Anterior cingulate cortex (tissue), 58 donors: ENCODE measurements at places on chromosomes 6 and 20.

DNA sequence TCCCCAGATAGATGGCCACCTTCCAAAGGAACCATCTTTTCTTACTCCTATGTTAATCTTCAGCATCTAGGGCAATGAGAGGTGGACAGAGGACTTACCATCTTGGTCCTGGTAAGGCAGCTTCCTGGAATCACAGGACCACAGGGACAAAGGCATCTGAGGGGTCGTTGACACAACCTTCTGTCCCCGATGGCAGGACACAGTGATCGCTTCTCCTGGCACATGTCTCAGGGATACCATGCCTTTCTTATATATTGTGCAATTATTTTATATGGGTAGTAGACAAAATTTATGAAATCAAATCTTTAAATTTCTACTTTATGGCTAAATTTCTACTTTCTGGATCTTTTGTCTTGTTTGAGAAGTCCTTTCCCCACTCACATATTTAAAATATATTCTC is 20.1 kb downstream of the SERPINB1 start:
- DNase-seq, result no peak

- peak; percentile 77 for DNase-seq
Observed at GRCh38 chr6:89985751-89986493, 91.7 kb downstream of the GJA10 start.

GRCh38 chr20:22775256-22775655 is 190.9 kb upstream of the FOXA2 start:
- no peak for DNase-seq

GRCh38 chr20:8851446-8851845 is 217.4 kb upstream of the PLCB4 start:
- DNase-seq, result no peak

- DNase-seq, result no peak
Observed at GRCh38 chr6:139044250-139044649, 15.7 kb downstream of the ABRACL start.

DNA sequence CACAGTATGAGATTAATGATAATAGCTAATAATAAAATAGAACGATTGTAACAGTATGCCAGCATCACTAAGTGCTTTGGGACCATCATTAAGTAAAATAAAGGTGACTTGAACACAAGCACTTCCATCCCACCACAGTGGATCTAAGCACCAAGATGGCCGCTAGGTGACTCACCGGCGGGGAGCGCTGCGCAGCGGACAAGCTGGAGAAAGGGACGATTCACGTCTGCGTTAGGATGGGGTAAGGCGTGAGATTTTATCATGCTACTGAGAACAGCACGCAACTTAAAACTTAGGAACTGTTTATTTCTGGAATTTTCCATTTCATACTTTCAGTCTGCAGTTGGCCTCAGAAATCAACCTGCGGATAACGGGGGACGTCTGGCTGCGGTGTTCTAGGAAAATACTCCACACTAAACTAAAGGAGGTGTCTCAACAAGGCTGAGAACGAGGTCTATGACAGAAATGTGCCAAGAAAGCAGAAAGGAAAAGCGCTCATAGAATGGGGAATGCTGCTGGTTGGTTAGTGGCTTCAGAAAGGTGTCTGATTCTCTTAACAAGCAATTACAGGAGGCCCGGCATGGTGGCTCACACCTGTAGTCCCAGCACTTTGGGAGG is 114.5 kb downstream of the GMPR start:
- DNase-seq, result no peak

- no peak for DNase-seq
Observed at GRCh38 chr6:79184641-79185040, 49.8 kb downstream of the HMGN3 start.

GRCh38 chr6:148521586-148521985 is 178.9 kb downstream of the SASH1 start:
- no peak for DNase-seq

DNA sequence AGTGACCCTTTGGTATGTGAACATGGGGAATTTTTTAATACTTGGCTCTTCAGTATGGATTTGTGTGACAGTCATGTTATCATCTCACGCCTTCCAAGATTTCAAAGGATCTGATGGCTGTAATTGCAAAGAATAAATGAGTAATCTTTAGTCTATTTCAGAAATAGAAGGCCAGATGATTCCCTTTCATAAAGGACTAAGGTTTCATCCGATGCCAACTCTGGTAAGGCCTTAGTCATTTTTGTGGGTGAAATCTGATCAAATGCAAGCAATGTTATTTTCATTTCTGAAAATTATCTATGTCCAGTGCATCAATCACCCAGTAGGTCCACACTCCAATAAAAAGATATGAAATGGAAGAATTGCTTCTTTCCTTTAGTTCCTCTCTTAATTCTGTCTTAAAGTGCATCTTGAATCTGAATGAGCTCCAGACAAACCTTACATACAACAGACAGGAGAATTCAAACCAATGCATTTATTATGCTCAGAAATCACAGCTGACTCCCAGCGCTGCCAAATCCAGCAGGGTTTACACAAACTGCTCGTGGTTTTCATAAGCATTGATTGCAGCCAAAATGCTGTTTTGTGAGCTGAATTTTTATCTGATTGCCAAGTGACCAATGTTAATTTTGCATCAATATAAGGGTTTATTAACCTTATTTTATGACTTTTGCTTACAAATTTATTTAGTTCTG is 565.2 kb upstream of the MARCKS start:
- DNase-seq, result peak; percentile 3

GRCh38 chr6:166952567-166953486 is 3.5 kb downstream of the RNASET2 start:
- DNase-seq, result no peak

GRCh38 chr6:44042261-44042988 is 84.8 kb downstream of the MRPL14 start:
- no peak for DNase-seq

DNA sequence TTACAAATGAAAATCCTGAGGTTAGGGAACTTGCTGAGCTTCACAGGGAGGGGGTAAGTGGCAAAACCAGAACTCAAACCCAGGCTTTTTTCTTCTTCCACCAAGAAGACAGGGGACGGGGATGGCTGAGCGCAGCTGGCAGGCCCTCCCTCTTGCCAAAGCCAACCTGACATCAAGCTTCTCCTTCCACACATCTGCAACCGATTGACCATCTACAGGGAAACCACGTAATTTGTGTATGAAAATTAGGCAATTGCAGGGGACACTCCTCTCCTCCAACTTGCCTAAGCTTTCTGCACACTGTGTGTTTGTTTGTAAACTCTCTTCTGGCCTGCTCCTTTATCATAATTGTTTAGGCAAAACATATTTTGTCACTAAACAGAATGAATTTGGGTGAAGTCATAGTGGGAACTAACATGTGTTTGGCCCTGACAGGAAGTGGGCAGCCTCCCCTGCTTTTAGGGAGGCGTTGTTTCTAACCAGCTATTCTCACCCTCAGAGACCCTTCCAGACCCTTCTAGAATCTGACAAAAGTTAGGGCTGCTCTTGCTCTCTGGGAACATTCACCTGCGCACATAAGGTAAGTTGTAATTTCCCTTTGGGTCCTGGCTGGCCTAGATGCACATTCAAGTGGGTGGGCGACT is 18.9 kb downstream of the ZNF831 start:
- no peak for DNase-seq

DNA sequence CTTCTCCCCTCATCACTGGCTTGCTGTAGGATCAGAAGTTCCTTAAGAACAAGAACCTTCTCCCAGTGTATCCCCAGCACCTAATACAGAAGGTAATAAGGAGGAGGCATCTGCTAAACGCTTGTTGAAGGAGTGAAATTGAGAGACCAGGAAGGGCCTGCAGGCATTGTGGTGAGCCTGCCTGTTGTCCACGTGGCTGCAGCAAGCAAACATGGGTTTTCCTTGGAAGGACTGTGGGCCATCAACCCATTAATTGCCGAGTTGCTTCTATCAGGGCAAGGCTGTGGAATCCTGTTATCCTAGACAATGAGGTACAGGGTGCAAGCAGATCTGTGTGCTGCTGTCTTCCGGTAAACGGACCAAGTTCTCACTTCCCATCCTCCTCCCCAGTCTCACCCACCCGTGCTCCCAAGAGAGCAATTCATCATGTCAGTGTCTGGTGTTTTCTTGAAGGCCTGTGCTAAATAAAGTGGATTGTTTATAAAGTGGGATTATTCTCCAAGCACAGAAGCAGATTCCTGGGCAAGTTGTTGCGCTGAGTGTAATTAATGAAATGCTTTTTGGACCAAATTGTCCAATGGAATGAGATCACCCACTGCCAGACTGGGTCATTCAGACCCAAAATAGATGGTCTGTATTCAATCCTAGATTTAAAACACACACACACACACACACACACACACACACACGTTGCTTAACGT is 164.6 kb upstream of the CDYL start:
- no peak for DNase-seq

GRCh38 chr6:140045116-140045515 is 670.7 kb upstream of the CITED2 start:
- no peak for DNase-seq

- DNase-seq, result no peak
Observed at GRCh38 chr20:39248171-39248861, 286.2 kb downstream of the DHX35 start.

DNA sequence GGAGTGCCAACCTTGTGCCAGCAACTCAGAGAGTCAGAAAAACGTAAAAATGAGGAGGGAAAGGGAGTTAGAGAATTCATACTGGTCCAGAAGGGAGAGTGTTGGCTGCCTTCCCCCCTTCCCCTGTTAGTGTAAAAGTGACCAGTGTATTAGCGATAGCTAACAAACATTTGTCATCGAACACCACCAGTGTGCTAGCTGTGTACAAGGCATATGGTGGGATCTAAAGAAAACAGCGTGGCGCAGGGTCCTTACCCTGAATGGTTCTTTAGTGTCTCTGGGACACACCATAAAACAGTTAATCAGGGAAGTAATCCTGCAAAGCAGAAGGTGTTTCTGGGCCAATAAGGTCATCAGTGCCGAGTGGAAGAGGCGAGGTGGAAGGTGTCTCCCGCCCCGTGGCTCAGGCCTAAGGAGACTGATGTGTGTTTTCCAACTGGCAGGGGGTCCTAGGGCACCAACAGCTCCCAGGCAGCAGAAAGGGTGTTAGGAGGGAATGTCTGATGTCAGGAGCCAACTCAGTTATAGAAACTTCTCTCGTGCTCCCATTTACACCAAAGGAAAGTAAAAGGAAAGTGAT is 91.9 kb downstream of the TCP11 start:
- DNase-seq, result no peak

- no peak for DNase-seq
Observed at GRCh38 chr6:89492025-89492640, 59.2 kb downstream of the ANKRD6 start.

DNA sequence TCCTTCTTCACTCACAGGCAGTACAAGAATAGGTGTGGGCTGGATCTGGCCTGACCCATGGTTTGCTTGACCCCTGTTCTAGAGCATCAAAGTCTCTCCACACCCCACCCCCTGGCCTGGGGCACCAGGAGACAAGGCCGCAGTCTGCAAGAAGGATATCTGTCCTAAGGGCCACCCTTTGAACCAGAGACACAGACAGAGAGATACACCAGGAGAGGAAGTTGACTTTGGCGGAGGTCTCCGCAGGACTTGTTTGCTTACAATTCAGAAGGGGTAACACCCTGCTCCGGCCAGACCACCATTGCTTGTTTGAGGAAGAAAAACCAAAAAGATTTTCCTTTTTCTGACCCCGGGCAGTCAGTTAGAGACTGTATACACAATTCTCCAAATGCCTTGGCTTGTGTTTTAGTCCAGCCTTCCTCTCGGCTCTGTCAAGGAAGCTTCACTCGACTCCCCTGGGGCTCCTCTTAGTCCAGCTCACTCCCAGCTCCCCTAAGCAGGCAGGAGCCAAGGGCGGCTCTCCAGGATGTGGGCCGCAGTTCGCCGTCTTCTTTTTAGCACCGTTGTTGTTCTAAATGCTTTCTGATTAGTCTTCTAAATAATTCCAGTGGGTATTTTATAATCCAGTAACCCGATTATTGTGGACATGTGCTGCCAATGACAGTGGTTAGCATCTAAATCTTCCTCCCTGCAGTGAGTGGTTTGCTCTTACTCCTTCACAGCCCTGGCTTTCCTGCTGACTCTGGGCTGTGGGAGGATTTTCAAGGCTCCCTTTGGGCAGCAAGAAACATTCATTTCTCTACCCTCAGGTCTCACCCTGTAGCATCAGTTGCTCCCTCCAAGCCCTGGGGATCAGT is 58.6 kb upstream of the MRPS10 start:
- no peak for DNase-seq

- no peak for DNase-seq
Observed at GRCh38 chr20:5090191-5090590, 29.6 kb downstream of the PCNA start.

DNA sequence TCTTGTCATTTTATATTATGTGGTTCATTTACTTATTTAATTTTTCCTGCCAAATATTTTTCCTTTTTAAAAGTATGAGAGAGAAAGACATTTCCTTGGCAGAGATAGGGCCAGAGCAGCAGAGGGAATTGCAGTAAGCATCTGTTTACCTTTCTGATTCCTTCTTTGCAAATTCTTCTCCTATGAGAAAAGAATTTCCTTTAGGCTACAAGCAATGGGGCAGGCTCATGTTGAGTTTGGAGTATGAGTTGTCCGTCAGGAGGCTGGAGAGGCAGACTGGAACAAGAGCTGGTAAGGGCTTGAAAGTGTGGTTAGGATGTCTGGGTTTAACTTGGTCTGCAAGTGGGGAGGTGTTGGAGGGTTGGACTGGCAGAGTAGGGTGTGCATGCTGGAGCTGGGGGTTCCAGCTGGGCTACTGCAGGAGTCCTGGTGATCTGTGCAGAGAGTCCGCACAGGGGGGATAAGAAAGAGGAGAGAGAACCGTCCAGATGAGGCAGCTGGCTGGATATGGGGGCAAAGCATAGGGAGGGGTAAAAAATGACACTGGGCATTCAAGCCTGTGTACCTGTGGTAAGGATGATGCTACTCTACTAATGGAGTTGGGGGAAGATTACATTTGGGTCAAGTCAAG is 19.7 kb downstream of the TIAM2 start:
- DNase-seq, result no peak

- DNase-seq, result no peak
Observed at GRCh38 chr6:40348591-40348990, 238.6 kb downstream of the LRFN2 start.

DNA sequence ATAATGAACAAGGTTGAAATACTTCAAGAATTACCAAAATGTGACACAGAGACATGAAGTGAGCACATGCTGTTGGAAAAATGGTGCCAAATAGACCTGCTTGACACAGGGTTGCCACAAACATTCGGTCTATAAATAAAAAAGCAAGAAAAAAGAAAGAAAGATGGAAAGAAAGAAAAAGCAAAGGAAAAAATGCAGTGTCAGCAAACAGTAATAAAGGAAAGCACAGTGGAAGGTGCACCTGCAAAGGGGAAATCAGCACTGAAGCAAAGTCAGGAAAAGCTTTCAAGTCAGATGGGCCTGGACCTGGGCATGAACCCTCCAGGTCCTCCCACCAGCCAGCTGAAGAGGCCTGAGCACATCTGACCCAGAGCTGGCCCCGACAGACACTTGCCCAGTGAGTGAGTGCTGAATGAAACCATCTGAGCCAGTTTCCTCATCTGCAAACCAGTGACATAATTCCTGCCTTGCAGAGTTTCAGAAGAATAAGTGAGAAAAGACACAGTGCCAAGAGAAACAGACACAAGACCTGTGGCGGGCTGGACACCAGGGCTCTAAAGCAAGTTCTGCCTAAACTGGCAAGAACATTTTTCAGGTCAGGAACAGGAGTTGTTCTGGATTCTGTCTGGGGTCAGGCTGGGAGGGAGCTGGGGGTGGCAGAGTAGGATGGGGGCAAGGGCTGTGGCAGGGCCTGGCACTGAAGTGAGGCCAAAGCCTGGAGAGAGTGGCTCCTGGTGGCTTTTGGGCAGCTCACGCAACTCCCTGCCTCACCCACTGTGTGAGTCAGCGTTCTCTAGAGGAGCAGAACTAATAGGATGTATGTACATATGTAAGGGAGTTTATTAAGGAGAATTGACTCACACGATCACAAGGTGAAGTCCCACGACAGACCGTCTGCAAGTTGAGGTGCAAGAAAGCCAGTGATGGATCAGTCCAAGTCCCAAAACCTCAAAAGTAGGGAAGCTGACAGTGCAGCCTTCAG is 23.9 kb upstream of the MICB start:
- no peak for DNase-seq
